NCI-H1436 (cell line): ENCODE measurements at places on chromosomes 12 and 14.
A peak's percentile ranks its signal among the peaks of the same experiment; 100 is the strongest.

- DNase-seq = no peak
Measured at GRCh38 chr12:127507341-127507740, 759.6 kb upstream of the TMEM132C start.

DNA sequence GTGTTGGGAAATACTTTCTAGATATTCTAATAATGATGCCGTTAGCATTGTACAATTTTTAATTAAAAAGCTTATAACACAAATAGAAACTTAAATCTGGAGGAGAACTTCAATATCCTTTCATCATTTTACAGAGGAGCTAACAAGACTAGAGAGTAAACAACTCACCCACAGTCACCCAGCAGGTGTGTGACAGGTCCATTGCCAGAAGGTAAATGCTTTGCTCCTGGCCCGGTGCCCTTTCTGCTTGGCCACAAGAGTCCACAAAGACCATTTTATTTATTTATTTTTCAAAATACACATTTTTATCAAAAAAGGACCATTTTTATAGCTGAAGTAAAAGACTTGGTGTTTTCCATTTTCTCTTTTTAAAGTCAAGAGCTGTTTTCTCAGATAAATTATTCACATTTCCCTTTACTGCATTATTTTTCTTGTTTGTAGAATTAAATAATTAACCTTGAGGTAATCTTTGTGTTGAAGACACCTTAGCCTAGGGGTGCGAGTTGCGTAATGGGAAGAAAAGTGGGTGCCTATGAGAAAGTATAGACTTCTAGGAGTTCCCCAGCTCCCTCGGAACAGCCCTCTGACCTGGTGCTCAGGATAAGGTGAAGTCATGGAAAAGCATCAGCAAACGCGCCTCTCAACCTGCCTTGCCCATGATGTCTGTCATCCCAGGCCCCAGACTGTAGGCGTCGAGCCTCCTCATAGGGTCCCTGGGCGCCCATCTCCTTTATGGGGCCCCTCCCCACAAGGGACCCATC lies 26.3 kb upstream of the AMIGO2 start:
- DNase-seq = no peak

- DNase-seq = no peak
Measured at GRCh38 chr12:123151457-123152454, 866 bp upstream of the PITPNM2 start.

GRCh38 chr12:71455028-71455737 lies 15.6 kb downstream of the LGR5 start:
- peak; percentile 36 for DNase-seq

- no peak for DNase-seq
Measured at GRCh38 chr14:55936691-55937090, 181.5 kb upstream of the PELI2 start.

GRCh38 chr12:120079411-120080400 lies 36.8 kb downstream of the RAB35 start:
- DNase-seq = no peak

- peak; percentile 65 for DNase-seq
Measured at GRCh38 chr14:29548948-29549370, 378.7 kb downstream of the PRKD1 start.

DNA sequence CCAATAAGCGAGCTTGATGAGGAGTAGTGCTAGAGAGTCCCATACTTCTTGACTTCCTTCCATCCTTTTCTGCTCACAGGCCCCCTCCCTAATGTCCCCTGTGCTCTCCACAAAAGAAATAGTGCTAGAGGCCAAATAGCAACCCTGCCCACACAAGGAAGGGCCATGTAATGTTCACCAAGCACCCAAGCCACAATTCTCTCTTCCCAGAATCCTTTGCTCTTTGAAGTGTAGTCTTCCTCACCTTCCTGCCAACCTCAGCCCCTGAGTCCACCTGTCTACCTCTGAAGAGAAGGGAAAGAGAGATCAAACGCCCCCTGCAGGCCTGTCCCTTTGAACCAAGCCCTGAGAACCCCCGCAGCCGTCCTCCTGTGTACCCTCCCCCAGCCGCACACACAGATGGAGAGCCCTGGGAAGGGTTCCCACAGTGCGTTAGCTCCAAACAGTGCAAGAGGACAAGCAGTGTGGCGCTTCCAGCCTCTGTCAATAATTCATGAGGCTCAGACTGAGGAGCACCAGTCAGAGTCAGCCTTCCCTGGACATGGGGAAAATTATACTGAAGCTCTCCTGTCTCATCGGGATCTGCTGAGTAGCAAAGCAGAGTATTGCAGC lies 1.9 kb upstream of the DHRS4 start:
- no peak for DNase-seq

DNA sequence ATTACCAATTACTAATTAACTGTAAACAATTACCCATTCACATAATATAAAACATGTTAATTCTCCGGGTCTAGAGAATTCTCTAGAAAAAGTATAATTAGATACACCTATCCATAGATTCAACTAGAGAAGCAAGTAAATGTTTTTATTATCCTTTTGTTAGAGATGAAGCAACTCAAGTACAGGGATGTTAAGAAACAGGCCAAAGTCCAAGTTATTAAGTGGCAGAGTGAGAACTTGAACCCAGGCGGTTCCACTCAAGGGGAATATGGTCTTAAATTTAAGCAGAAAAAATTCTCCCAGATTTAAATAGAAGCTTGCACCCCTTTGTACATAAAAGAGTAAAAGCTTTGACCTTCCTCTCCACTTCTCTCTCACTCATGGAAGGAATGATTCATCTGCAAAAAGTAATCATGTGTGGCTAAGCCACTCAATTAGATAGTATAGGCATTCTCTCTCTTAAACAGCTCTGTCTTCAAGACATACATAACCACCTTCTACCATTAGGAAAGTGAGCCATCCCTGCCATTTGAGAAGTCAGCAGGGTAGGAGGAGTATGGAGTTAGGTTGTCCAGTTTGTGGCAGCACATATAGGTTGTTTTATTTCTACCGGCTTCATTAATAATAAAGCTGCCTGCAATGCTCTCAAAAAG lies 34.1 kb downstream of the ERGIC2 start:
- DNase-seq = no peak

DNA sequence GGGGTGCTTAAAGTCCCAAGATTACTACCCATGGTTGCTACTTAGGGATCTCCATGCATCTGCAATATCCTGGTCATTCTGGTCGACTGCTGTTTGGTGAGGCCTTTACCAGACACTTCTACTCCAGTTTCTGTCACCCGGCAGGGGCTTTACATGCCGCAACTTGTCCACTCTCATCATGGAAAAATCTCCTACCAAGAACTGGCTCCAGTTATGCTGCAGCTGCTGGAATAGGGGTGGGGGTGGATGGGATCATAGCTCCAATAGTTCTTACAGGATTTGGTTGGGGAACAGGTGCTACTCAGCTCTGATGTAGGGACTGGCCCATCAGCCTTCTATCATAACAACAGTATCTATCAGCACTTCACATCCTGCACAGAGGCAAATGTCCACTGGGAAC lies 51.6 kb downstream of the SPTB start:
- DNase-seq = no peak

DNA sequence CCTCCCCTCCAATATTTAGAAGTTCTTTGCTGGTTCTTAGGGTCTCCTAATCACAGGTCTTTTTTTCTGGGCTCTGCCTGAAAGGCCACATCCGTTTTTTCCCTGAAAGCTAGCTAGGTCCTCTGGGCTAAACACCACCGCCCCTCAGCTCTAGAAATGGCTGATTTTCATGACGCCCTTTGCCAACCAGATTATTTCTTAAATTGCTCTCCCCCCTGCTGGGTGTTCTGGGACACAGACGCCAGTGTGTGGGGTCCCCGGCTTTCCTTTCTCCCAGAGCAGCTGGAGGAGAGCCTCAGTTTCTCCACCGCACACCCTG lies 45.3 kb upstream of the ATP23 start:
- no peak for DNase-seq

DNA sequence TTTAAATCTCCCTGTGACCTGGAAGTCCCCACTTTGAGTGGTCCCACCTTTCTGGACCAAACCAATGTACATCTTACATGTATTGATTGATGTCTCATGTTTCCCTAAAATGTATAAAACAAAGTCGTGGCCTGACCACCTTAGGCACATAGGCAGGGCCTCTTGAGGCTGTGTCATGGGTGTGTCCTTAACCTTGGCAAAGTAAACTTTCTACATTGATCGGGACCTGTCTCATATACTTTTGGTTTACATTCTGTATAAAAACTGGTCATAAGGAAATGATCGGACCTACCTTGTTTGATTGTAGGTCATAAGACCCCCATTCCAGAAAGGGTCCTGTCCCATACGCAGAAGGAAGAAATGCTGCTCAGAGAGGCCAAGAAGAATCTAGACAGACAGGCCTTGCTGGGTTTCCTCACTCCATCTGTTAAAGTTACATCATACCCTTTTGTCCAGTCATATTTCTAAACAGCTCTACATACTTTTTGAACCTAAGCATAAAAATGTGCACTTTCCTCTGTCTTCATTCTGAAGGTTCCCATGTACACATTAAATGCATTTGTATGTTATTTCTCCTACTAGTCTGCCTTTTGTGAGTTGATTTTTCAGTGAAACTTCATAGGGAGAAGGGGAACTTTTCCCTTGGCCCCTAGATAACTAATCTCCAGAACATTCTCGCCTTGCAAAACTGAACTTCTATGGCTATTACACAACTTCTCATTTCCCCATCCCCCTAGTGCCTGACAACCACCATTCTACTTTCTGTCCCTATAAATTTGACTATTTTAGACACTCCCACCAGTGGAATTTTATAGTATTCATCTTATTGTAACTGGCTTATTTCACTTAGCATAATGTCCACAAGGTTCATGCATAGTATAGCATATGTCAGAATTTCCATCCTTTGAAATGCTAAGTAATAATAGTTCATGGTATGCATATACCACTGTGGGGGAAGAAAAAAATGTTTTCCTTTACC lies 30.2 kb upstream of the CPM start:
- no peak for DNase-seq

DNA sequence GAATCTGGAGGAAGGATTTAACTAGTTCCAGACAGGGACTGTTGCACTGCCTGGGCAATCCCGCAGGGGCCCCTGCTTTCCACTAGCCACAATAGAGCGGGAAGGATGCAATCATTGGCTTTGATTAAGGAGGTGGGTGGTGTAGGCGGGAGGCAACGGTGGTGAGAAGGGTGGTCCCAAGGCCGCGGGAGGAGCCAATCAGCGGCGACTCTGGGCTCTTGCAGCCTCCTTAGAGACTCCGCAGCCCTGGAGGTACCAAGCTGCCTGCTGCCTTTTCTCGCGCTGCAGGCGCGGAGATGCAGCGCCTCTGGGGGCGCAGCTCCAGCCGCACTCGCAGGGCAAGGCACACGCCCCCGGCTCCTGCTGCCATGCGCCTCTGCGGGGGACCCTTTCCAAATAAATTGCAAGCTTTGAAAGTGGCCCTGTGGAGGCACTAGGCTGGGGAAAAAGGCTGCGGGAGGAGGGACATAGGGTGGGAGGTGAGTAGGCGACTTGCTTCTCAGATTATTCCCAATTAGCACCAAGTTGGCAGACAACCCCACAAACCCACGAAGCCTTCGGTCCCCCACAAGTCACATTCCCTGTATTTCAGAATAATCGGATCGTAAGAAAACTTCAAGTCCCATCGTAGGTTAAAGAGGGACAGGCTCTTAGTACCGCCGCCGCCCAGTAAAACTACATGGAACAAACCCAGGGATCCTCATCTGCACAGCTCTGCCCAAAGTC lies 858 bp upstream of the KCNA1 start:
- DNase-seq = peak; percentile 89

- DNase-seq = no peak
Measured at GRCh38 chr12:92047393-92047826, 98.2 kb downstream of the BTG1 start.

DNA sequence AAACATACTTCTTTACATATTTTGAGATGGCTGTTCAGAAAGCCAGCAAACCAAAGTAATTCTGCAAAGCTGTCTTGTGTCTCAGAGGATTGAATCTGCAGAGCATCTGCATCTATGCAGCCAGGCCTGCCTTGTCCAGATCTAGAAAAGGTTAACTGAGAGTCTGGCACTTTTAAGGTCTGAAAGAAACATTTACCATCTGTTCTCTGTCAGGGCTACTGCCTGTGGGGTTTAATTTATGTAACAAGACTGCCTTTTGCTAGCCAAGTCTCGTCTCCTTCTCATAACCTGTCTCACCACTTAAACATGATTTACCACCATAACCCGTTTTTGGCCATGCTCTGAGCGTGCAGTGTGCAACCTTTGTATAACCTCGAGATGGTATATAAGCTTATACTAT lies 194.2 kb downstream of the SYT10 start:
- DNase-seq = no peak

DNA sequence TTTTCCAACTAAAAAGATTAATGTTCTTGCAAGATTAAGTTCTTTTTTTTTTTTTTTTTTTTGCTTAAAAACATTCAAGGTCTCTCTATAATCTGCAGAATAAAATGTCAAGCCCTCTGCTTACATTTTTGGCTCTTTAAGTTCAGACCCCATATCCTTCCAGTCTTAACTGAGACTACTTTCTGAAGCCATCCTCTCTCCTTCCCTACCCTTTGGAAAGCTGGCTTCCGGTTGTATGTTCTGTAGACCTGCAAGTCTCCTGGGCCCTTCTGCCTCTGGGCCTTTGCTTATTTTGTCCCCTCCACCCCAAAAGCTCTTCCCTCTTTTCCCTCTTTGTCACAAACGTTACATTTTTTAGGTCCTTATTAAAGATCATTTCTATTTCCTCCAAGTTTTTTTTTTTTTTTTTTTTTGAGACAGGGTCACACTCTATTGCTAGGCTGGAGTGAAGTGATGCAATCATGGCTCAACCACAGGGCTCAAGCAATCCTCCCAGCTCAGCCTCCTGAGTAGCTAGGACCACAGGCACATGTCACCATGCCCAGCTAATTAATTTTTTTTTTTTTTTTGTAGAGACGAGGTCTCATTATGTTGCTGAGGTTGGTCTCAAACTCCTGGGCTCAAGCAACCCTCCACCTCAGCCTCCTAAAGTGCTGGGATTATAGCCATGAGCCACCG lies 46.5 kb downstream of the PTPRB start:
- no peak for DNase-seq
